ENCODE measurements at places on chromosomes 2 and 18.

GRCh38 chr2:144469798-144470197, 50.1 kb downstream of the ZEB2 start:
- no peak for DNase-seq

GRCh38 chr2:102193074-102193473, 6.3 kb downstream of the IL1RL2 start:
- DNase-seq, result no peak

GRCh38 chr2:112293636-112294401, 18.4 kb downstream of the ZC3H6 start:
- DNase-seq, result no peak

GRCh38 chr2:79981316-79981715, 323.2 kb downstream of the LRRTM1 start:
- no peak for DNase-seq

GRCh38 chr2:236796236-236796635, 226.6 kb downstream of the ACKR3 start:
- no peak for DNase-seq

GRCh38 chr2:107633580-107634147, 193.0 kb upstream of the RGPD4 start:
- DNase-seq, result no peak

GRCh38 chr2:176729706-176730569, 460.7 kb downstream of the MTX2 start:
- no peak for DNase-seq

GRCh38 chr18:51135795-51136194, 61.7 kb downstream of the MEX3C start:
- DNase-seq, result no peak

GRCh38 chr2:204437408-204437807, 107.9 kb upstream of the PARD3B start:
- no peak for DNase-seq

GRCh38 chr2:58336416-58336815, 95.3 kb upstream of the FANCL start:
- DNase-seq, result no peak

DNA sequence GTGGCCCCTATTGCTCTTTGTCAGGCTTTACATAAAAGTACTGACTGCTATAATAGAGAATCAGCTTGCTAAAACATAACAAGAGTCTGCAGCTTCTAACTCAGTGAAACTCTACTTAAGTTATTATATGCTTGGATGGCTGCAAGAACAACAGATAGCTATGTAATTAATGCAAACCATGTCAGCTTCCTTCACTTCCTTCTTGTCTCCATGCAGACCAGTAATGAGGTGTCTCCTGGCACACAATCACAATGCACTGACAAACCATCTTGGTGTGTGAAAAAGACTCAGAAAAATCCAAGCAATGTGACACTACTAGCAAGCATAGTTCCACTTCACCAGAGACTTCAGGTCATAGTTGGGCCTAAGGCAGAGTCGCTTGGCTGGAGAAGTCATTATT, 2068.9 kb upstream of the PIK3C3 start:
- DNase-seq, result no peak

GRCh38 chr2:226637383-226637782, 162.2 kb downstream of the IRS1 start:
- no peak for DNase-seq

DNA sequence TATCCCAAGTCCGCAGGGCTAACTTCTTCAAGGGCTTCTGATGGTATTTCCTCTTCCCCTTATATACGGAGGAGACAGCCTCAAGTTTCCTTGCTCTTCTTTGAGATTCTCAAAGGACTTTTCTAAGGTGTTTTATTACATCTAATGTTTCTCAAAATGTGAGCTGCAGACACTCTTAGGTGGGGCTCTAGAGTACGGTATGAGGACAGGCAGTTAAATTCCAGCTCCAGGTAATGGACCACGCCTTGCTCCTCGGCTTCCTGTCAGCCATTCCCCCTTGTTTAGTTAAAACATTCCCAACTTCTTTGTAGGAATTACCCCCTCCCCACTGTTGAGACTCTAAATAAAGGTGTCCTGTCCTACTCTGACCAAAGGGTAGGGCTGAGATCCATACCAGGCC, 131.9 kb downstream of the IRS1 start:
- DNase-seq, result no peak

- DNase-seq, result no peak
These were observed 72.7 kb downstream of the FEZ2 start for GRCh38 chr2:36525245-36525644.

DNA sequence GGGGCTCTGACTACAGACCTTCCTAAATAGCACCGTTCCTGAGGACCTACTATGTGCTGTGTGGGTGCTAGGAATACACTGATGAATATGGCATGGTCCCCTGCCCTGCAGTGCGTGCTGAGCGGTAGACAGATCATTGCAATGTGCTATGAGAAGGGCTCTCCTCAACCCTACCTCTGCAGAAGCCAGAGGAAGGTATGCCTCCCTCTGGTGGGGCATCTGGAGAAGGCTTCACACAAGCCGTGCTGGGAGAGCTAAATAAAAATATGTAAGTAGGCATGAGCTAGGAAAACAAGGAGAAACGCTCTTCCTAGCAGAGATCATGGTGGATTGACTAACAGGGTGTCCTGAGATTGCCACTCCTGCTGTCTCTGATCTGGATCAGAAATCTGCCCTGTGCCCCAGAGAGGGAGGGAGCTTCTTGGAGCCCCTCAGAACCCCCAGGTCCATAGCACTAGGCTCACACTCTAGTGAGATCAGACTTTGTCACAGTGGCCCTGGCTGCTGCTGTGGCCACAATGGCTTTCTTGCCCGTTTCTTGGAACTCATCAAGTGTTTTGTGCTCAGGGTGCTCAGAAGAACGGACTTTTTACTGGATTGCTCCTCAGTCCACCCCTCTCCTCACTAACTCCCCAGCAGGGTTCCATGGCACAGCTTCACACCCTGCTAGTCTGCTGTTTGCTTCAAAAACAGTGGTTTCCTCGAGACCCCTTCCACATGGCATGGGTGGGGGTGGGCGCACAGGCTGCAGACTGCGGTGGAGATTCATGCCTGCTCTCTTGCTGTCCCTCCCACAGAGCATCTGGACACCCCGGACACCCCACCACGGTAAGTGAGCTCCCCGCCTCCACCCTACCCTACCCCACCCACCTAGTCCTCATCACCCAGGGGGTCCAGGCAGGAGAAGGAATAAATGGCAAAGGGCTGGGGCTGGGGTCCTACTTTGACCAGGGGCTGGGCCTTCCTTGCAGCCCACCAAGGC, 14.2 kb downstream of the SIGLEC15 start:
- DNase-seq, result no peak

DNA sequence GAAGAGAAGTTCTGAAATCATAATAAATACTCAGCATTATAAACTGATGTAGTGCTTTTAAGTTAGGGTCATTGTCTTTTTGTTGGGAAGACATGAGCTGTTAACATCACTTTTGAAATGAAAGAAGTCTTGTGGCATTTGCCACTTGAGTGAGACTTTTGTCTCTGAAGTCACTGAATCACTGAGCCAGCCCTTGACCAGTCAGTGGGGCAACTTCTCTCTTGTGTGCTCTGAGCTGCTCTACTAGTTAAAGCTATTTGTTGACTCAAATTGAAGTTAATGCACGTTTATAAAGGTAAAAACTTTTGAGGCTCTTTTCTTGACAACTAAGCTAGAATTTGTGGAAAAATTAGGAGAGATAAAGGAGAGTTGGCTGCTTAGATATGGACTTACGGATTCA, 6.7 kb downstream of the WDR43 start:
- DNase-seq, result no peak

GRCh38 chr2:47616506-47616905, 166.4 kb upstream of the MSH6 start:
- DNase-seq, result no peak

DNA sequence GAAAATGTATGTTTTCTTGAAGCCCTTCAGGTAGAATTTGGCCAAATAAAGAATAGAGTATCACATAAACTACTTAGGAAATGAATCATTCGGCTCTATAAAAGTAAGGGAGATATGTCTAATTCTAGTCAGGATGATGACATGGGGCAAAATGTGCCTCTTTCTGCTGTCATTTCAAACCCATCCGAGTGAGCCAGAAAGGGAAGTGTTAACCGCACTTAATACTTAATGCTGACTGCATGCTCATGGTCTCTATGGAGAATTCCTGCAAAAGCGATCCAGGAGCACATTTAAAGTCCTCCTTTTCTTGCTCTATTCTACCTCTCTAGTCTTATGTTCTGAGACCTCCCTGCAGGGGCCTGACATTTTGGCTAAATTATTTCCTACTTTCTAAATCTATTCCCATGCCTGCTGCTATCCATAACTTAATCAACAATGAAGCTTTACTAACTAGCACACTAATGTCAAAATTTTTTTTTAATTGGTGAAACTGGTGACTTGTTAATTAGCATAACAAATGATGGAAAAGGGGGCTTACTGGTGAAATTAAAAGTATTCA, 127.4 kb downstream of the CDC42EP3 start:
- DNase-seq, result no peak

GRCh38 chr18:26574958-26575864, 26.9 kb upstream of the KCTD1 start:
- DNase-seq, result no peak

DNA sequence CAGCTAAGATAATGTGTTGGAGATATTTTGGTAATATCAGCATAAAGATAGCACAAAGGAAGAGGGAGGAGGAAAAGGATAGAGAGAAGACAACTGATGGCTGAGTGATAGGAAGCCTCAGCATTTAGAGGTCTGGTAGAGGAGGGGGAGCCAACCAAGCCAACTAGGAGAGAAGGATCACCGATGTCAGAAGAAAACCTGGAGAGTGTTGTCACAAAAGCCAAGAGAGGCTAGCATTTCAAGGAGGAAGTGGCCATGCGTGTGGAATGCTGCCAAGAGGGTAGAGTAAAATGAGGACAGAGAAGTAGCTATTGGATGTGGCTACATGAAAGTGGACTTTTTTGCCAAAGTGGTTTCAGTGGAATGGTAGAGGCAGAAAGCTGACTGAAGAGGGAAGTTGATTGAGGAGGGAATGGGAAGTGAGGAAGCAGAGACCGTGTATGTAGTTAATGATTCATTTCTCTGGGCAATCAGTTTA, 34.3 kb downstream of the LCLAT1 start:
- DNase-seq, result no peak

All from activated T-helper 2 cell treated with anti-CD3 and anti-CD28 coated beads, Interferon-gamma antibody, Interleukin-2, Interleukin-4, amounts not matched to agents 10 μg/mL and 5 μg/mL and 100 μg/mL, durations not matched to agents 14 hours and 24 hours and 36 hours (primary cell).